ENCODE measurements at places on chromosomes 5 and 9.

DNA sequence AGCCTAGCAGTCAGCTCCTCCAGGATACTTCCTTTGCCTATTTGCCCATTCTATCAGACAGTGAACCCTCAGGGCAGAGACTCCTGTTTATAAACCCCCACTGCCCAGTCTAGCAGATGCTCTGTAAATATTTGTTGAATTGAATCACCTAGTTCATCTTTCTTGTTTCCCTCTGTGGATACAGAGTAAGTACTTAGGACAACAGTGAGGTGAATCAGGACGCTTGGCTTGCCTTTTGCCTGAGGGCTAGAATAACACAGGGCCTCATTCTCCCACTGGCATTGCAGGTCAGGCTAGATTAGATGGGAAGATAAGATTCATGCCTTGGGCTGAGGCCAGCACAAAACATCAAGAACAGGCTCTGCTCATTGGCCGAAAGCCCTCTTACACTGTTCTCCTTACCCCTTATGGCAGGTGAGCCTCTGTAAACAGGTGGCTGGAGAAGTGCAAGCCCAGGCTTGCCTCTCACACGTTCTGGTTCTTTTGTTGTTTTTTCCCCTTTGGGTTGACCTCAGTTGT lies 22.2 kb downstream of the TNFSF8 start:
- DNase-seq = peak; percentile 62

GRCh38 chr5:119954106-119954505 lies 324.7 kb downstream of the FAM170A start:
- DNase-seq = no peak

GRCh38 chr5:34677428-34677827 lies 21.3 kb downstream of the RAI14 start:
- DNase-seq = no peak

GRCh38 chr5:138503487-138504270 lies 38.4 kb downstream of the EGR1 start:
- DNase-seq = peak; percentile 38

DNA sequence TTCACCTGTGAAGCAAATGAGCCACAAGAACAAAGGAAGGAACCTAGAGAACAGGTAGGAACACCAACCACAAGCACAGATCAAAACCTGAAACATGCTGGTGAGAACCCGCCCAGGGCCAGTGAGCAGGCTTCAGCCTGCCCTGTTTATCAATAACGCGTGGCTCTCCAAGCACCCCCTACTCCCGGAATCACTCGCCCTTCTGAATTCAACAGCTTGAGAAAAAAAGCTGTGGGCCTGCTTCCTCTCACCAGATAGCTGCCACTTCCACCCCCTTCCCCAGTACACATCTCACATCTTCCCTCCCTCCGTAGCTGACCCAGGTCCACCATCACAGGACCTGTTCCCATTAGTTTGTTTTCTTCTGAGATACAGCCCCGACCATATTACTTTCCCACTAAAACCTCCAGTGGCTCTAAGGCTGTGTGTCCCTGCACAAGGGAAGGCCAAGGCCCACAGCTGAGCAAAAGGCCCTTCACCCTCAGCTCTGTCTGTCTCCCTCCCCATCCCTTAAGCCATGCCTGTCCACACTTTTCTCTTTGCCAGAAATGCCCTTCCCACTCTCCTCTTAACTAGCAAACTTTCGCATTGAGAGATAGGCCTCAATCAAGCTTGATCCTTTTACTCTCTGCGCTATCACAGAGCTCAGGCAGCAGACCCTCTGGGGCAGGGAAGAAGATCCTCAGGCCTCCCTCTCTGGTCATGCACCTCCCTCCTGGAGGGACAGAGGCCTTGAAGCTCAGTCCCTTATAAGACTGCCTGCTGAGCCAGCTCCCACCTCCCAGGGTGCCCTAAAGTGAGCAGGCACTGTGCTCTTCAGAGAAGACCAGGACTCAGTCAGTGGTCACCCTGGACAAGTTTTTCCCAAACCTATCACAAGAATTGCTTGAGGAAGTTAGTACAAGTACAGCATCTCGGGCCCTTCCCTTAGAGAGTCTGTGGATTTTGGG lies 30.1 kb downstream of the B4GALT1 start:
- no peak for DNase-seq

- no peak for DNase-seq
These were observed 127.6 kb downstream of the SNCAIP start for GRCh38 chr5:122439645-122440044.

DNA sequence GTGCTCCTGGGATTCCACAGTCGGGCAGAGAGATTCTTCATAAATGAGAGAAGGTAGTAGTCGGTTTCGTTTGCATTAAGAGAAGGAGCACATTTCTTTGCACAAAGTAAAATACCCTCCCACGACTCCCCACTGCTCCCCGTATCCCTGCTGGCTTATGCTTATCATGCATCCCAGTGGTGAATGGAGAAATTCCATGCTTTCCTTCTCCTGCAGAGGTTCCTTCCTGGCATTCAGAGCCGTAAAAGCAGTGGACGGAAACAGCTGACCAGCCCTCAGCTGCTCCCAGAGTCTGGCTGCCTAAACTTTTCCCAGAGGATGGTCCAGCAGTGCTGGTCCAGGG lies 93.1 kb downstream of the C9orf152 start:
- DNase-seq = no peak

DNA sequence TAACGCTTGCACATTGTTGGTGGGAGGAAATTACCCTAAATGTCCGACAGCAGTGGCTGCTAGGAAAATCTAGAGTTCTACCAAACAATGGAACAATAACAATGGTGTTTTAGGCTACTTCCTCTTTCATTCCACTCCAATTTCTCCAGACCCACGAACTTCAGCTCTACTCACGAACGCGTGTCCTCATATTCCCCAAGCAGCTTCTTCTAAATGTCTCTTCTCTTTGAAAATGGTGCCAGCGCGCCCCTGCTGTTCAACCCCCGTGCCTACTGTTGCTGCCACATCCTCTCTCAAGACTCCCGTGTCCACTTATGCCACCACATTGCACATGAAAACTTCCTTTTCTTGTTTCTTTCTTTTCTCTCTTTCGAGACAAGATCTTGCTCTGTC lies 25.6 kb downstream of the OR2V2 start:
- DNase-seq = peak; percentile 66
